Stimulated activated CD8-positive, alpha-beta memory T cell treated with anti-CD3 and anti-CD28 coated beads, Interleukin-7, amount 100 ng/mL, for 1 hour (primary cell): ENCODE measurements at places on chromosomes 6 and 20.

- no peak for DNase-seq
Measured at GRCh38 chr6:130829333-130829910, 2.2 kb downstream of the SMLR1 start.

DNA sequence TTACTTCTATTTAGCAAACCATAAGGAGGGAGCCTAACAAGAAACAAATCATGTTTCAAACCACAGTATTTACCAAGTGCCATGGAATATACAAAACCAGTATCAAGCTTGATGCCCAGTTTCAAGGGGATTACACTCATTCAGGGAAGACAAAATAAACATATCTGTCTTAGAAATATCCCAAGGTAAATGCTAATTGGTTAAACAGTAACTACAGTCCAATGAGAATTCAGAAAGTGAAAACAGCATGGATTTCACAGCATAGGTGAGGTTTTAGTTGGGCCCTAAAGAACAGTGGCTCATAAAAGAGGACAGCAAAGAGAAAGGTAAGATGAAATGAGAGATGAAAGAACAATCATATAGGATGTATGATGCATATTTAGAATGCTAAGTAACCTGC, 110.3 kb downstream of the CHD6 start:
- DNase-seq, result no peak

GRCh38 chr20:34704177-34705007, at the start of gene TP53INP2:
Gene TP53INP2 (plus strand): TSS chr20:34704344. CDS start chr20:34708740, 4,396 bp downstream.
- peak; percentile 74 for DNase-seq

DNA sequence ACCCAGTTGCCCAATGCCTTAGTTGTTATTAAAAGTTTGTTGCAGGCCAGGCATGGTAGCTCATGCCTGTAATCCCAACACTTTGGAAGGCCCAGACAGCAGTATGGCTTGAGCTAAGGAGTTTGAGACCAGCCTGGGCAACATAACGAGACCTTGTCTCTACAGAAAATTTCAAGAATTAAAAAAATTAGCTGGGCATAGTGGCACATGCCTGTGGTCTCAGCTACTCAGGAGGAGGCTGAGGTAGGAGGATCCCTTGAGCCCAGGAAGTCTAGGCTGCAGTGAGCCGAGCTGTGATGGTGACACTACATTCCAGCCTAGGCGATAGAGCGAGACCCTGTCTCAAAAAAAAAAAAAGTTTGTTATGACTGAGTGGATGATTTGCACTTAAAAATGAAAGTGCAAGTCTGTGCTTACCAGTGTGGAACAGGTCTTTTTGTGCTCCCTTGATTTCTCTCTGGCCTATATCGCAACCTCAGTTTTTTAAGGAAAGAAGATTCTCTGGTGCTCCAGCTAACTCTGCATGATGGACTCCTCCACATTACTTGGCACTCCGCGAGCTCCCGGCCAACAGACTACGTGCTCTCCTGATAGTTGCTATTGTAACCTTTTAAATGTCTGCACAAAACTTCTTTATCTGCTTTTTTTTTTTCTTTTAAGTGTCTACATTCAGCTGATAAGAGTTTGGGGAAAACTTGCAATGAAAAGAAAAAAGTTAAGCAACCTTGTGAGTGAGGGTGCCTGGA, 22.1 kb downstream of the ZKSCAN3 start:
- DNase-seq, result no peak

GRCh38 chr20:63941282-63942081, 14.7 kb downstream of the UCKL1 start:
- peak; percentile 48 for DNase-seq

- DNase-seq, result no peak
Measured at GRCh38 chr6:151992091-151992490, 184.6 kb downstream of the ESR1 start.

GRCh38 chr6:143299253-143300166, 151.0 kb downstream of the ADAT2 start:
- DNase-seq, result no peak

DNA sequence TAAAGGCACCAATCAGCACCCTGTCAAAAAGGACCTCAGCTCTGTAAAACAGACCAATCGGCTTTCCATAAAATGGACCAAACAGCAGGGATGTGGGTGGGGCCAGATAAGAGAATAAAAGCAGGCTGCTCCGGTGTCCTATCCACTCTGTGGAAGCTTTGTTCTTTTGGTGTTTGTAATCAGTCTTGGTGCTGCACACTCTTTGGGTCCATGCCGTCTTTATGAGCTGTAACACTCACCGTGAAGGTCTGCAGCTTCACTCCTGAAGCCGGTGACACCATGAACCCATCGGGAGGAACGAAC, 7.3 kb upstream of the PXDC1 start:
- no peak for DNase-seq

DNA sequence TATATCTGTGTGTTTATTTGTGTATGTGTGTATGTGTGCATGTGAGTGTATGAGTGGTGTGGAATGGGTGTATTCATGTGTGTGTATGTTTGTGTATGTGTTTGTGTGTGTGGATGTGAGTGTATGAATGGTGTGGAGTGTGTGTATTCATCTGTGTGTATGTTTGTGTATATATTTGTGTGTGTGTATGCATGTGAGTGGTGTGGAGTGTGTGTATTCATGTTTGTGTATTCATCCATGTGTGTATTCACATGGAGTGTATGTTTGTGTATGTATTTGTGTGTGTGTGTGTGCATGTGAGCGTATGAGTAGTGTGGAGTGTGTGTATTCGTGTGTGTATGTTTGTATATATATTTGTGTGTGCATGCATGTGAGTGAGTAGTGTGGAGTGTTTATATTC, 66.6 kb downstream of the PPP1R14C start:
- DNase-seq, result no peak

- no peak for DNase-seq
Measured at GRCh38 chr20:59787538-59787890, 145.9 kb downstream of the SYCP2 start.

GRCh38 chr6:34791164-34791700, 651 bp upstream of the BLTP3A start:
- peak; percentile 24 for DNase-seq

DNA sequence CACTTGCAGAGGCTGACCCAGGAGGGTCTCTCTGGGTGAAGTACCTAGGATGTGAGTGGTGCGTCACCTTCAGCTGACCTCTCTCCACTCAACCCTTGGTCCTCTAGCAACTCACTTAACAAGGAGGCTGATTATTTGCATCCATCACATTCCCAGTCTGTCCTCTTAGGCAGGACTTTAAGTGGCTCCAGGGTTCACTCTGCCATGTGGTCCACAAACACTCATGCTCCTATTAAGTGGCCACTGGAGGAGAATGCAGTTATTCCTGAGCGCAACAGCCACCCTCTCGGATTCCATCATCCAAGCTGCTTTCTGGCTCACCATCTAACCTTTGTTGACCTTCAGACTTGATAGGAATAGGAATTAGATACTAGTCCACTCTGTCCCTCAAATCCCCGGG, 61.1 kb upstream of the SCAF8 start:
- DNase-seq, result no peak

DNA sequence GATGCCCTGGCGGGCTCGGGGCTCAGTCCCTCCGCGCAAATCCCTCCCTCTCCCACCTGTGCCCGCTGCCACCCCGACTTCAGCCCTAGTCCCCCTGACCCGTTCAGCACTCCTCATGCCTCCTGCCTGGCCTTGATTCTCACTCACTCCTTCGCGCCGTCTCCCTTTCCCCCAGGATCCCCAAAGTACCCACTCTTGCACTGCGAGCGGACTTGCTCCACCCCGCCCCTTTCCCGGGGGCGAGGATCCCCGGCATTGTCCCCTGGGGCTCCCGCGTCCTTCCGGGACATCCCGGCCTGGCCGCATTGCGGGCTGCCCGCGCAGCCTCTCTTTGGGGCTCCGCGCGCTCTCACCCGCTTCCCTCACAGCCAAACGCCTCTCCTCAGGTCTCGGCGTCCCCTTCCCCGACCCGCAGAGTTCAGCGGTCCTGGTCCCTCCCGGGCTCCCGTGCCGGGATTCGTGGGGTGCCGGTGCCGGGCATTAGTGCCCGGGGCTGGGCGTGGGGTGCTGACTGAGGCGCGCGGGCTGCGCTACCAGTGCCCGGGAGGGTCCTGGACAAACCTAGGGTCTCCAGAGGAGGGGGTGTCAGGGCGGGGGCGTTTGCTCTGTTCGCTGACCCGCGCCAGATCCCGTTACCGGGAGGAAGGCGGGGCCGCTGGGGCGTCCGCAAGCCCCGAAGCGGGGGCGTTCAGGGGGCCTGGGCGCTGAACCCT, 45.5 kb upstream of the SUPT3H start:
- DNase-seq, result no peak

DNA sequence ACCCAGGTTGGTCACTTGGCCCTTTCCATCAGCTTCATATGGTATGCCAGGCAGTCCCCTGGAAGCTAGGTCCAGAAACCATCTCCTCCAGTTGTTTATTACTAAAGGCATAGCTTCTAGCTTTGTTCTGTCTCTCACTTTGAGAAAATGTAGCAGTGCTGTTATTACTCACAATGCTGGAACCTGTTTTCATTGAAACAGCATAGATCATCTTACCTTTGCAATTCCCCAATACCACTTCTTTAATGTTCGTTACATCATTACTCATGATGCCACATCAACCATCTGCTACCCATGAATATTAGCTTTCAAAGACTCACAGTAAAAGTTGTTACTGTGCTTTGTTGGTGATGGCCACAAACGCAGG, 88.3 kb downstream of the ADAT2 start:
- DNase-seq, result no peak

DNA sequence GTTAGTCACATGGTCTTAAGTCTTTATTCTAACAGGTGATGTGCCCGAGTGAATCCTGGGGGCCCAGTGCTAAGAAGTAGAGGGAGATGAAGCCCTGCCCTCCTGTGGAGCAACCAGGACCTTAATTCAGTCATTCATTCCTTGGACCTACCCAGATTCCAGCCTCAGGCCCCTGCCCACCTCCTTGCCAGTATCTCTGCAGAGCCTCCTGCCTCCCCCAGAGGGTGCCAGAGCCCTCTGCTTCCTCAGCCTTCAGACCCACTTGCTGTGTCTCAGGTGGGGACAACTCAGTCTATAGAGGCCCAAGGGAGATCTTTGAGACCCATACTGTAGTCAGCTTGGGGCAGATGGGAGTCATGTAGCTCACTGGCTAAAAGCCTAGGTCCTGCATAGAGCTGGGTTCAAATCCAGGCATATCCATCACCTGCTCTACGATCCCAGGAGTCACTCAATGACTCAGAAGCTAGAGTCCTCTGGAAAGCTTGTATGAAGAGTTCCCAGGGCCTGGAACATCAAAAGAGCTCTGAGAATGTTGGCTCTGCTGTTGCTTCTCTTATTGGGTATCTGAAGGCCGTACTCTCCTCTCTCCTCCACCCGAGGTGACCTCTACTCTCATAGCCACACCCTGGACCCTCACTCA, 3.9 kb upstream of the SIGLEC1 start:
- DNase-seq, result no peak

- no peak for DNase-seq
Measured at GRCh38 chr6:119147101-119148053, 68.9 kb upstream of the FAM184A start.

GRCh38 chr6:34522761-34523160, 33.4 kb downstream of the SPDEF start:
- DNase-seq, result no peak
